Immature natural killer cell (primary cell): ENCODE measurements at places on chromosomes 1 and 21. TPM values are rescaled to one million over a fixed set of nuclear protein-coding genes. Genes with fewer than 3 reads are reported as not detected.

SPRR5 gene
- polyA plus RNA-seq = not detected

SMIM34 gene
- polyA plus RNA-seq = not detected

GUCA2B gene
- not detected for polyA plus RNA-seq

RGS13 gene
- 0.16 TPM for polyA plus RNA-seq

RHEX gene
- polyA plus RNA-seq = 1.0 TPM

LGR6 gene
- polyA plus RNA-seq = 10.9 TPM

NLRP3 gene
- polyA plus RNA-seq = 1.0 TPM

KRTAP7-1 gene
- not detected for polyA plus RNA-seq

BSND gene
- polyA plus RNA-seq = not detected
